Gastroesophageal sphincter (tissue), 4 donors: ENCODE measurements at places on chromosomes 1 and 21.

GRCh38 chr1:17880449-17880848, 125.3 kb downstream of the ACTL8 start:
- H3K36me3 ChIP-seq, result no peaks in the 10 kb centered on the region
- H3K4me1 ChIP-seq, result no peaks in the 10 kb centered on the region
- peaks cover 26% of the 10 kb centered on the region for H3K27me3 ChIP-seq
- ATAC-seq, result no peak
- no peak overlapping the region for H3K27ac ChIP-seq

GRCh38 chr1:172180501-172181285, 239.8 kb upstream of the C1orf105 start:
- H3K4me3 ChIP-seq, result peak overlapping the region; percentile 28
- no peaks in the 10 kb centered on the region for H3K4me1 ChIP-seq
- H3K36me3 ChIP-seq, result no peaks in the 10 kb centered on the region

GRCh38 chr1:228900099-228900885, 165.0 kb downstream of the RHOU start:
- H3K36me3 ChIP-seq, result no peaks in the 10 kb centered on the region
- peak overlapping the region; percentile 78 for H3K27ac ChIP-seq
- H3K4me3 ChIP-seq, result no peak overlapping the region
- ATAC-seq, result peak; percentile 52
- peaks cover 33% of the 10 kb centered on the region for H3K4me1 ChIP-seq

DNA sequence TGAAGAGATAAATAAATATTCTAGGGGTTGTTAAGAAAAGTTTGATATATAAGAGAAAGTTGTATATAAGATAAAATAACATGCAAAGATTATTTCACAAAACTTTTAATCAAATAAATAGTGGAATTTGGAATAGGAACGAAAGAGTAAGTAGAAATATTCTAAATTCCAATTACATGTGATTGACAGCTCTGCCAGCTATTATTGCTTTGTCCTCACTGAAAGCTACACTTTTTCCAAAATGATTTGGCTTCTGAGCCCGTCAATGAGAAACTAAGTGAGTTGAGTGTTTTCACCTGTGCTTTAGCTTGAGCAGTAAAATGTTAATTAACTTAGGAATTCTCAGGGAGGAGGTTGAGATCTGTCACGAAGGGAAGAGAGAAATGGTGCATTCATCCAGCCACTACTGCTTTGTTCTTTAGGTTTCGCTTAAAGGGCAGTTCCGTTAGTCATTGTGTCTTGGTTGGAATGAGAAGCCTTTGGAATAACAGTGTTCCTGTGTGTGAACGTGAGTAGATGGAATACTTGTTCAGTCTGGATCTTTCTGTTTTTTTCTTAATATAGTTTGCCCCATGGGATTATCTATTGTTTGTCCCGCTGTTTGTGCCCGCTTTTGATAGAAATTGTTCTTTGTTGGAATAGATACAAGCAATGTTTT, 63.3 kb upstream of the CR1L start:
- no peaks in the 10 kb centered on the region for H3K4me1 ChIP-seq
- no peak overlapping the region for H3K4me3 ChIP-seq
- H3K36me3 ChIP-seq, result no peaks in the 10 kb centered on the region

DNA sequence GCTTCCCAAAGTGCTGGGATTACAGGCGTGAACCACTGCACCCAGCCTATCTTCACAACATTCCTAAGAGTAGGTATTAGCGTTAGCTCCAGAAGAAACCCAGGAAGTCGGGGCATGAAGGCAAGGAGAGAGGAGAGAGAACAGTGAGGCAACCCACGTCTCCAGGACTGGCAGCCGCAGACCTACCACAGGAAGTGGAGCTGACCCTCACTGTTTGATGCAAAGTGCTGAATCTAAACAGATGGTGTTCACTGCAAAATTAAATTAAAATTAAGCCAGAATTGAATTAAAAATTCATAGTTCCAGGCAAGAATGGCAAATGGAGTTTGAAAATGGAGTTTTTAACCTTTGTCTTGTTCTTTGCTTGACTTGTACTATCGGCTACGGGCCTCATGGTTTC, 6.7 kb downstream of the ECE1 start:
- no peak overlapping the region for H3K4me3 ChIP-seq
- peaks cover 28% of the 10 kb centered on the region for H3K36me3 ChIP-seq
- H3K27ac ChIP-seq, result no peak overlapping the region
- no peak for ATAC-seq
- no peaks in the 10 kb centered on the region for H3K27me3 ChIP-seq
- H3K4me1 ChIP-seq, result peaks cover 11% of the 10 kb centered on the region

DNA sequence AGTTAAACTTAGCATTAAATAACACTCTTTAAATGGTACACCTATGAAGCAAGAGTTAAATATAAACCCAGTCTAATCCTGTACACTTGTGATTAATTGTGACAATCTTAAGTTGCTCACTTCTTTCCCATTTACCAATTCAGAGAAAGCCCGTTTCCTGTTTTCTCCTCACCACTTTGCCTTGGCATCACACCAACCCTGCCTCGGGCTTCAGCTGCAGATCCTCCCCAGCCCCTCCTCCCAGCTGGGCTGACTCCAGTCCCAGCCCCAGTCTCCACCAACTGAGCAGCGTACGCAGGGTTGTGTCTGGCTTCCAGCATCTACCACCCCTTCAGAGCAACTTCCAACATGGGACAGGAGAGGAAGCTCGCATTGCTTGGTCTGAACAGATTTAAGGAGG, 4.1 kb downstream of the PYCR2 start:
- H3K4me1 ChIP-seq, result peaks cover 47% of the 10 kb centered on the region
- peaks cover 72% of the 10 kb centered on the region for H3K36me3 ChIP-seq
- no peaks in the 10 kb centered on the region for H3K27me3 ChIP-seq
- H3K27ac ChIP-seq, result no peak overlapping the region
- H3K4me3 ChIP-seq, result no peak overlapping the region

- H3K27me3 ChIP-seq, result no peaks in the 10 kb centered on the region
- no peak overlapping the region for H3K27ac ChIP-seq
- no peak overlapping the region for H3K4me3 ChIP-seq
- H3K36me3 ChIP-seq, result no peaks in the 10 kb centered on the region
- H3K4me1 ChIP-seq, result no peaks in the 10 kb centered on the region
- no peak for ATAC-seq
Measured at GRCh38 chr1:101105877-101106276, 80.3 kb upstream of the DPH5 start.

DNA sequence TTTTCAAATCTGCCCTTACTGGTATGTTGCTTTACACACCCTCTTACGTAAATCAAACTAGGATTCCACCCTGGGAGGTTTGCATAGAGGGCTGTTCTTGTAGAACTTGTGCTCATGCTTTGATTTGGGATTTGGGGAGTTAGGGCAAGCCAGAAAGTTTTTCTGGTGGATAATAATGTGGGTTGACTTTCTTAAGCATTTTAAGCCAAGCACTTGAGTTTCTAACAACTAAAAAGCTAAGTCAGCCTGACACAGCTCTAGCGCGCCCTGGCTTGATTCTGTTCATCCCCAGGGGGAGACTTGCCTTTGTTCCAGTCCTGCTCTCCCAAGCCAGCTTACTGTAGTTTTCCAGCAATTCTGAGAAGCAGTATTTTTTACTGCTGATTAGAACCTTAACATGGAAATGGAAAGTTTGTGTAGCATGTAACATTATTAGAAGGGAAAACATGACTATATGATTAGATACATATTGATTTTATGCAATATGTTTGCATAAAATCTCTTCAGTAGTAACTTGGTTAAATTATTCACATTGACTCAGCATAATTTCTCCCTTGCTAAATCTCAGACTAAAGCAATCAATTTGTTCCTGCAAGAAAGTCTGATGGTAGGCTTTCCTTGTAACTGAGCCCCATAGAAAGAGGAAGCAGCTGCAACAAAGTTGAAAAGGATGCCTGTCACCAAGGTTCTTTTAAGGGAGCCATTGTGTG, 11.0 kb upstream of the PGD start:
- H3K27me3 ChIP-seq, result no peaks in the 10 kb centered on the region
- peak; percentile 84 for ATAC-seq
- H3K36me3 ChIP-seq, result no peaks in the 10 kb centered on the region

- H3K4me3 ChIP-seq, result no peak overlapping the region
- H3K36me3 ChIP-seq, result no peaks in the 10 kb centered on the region
- peak overlapping the region; percentile 3 for H3K27ac ChIP-seq
Measured at GRCh38 chr21:32337206-32337605, 38.6 kb downstream of the MRAP start.

DNA sequence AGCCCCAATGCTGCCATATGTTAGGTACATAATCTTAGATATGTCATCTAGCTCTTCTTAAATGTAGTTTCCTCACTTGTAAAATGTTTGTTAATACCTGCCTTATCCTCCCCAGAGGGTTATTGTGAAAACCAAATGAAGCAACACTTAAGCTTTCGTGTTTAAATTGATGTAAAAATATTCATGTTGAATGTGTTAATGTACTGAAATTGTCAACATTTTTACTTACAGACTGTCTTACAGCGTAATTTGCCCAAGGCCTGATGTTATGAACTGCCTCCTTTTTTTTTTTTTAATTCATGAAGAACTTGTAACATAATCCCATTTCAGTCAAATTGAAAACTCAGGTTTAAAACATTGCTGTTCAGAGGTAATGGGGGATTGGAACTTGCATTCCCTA, 25.6 kb upstream of the ENAH start:
- no peaks in the 10 kb centered on the region for H3K4me1 ChIP-seq
- no peaks in the 10 kb centered on the region for H3K27me3 ChIP-seq
- no peak overlapping the region for H3K4me3 ChIP-seq
- H3K27ac ChIP-seq, result no peak overlapping the region

- H3K4me1 ChIP-seq, result no peaks in the 10 kb centered on the region
Measured at GRCh38 chr1:239868058-239868832, 223.4 kb upstream of the FMN2 start.

- H3K27ac ChIP-seq, result no peak overlapping the region
- no peaks in the 10 kb centered on the region for H3K27me3 ChIP-seq
- peaks cover 10% of the 10 kb centered on the region for H3K4me1 ChIP-seq
- H3K4me3 ChIP-seq, result no peak overlapping the region
- H3K36me3 ChIP-seq, result no peaks in the 10 kb centered on the region
Measured at GRCh38 chr1:65497256-65497830, 76.9 kb downstream of the LEPR start.

- peak overlapping the region; percentile 18 for H3K4me3 ChIP-seq
- H3K4me1 ChIP-seq, result peaks cover 94% of the 10 kb centered on the region
- H3K27me3 ChIP-seq, result no peaks in the 10 kb centered on the region
- ATAC-seq, result no peak
- H3K27ac ChIP-seq, result peak overlapping the region; percentile 65
Measured at GRCh38 chr1:228087771-228088251, 5.3 kb downstream of the ARF1 start.
